Foreskin keratinocyte (primary cell): ENCODE measurements at places on chromosomes 4 and X. TPM values are rescaled to one million over a fixed set of nuclear protein-coding genes. Genes with fewer than 3 reads are reported as not detected.

- DNase-seq = no peak
Observed at GRCh38 chrX:89034679-89035078, 287.7 kb downstream of the CPXCR1 start.

The BMP3 gene
- not detected in 2 replicates for total RNA-seq

The PASD1 gene
- not detected in 2 replicates for total RNA-seq

The MGAT4D gene
- not detected in 2 replicates for total RNA-seq

The TMEM156 gene
- total RNA-seq = 0.21 and 0.61 TPM in 2 replicates
